ENCODE measurements at places on chromosomes 4 and X. TPM values are rescaled to one million over a fixed set of nuclear protein-coding genes. Genes with fewer than 3 reads are reported as not detected.

Gene GASK1B
- 0.70 TPM for total RNA-seq

Gene FRAS1
- not detected for total RNA-seq

Gene TAF7L
- not detected for total RNA-seq

Gene MAP9
- total RNA-seq, result 5.8 TPM

Gene STBD1
- total RNA-seq, result 3.8 TPM

Gene MAGEA4
- not detected for total RNA-seq

Gene CT45A10
- not detected for total RNA-seq

Gene ADH1B
- total RNA-seq, result not detected

Gene PAGE2
- not detected for total RNA-seq

Gene HELT
- total RNA-seq, result not detected

Gene ERCC6L
- total RNA-seq, result 0.15 TPM

GRCh38 chr4:15130441-15130840 is 128.2 kb downstream of the CPEB2 start:
- DNase-seq, result no peak
- H3K4me3 ChIP-seq, result no peak overlapping the region
- no peaks in the 10 kb centered on the region for H3K36me3 ChIP-seq
- H3K4me1 ChIP-seq, result no peaks in the 10 kb centered on the region

- H3K27ac ChIP-seq, result no peak overlapping the region
- no peak for DNase-seq
- H3K27me3 ChIP-seq, result no peaks in the 10 kb centered on the region
- H3K4me1 ChIP-seq, result peaks cover 76% of the 10 kb centered on the region
Measured at GRCh38 chr4:6182376-6183280, 17.7 kb downstream of the JAKMIP1 start.

GRCh38 chr4:125091-125771 is 930 bp downstream of the ZNF718 start:
- peak overlapping the region; percentile 69 for H3K27ac ChIP-seq
- no peaks in the 10 kb centered on the region for H3K27me3 ChIP-seq
- no peak for DNase-seq
- peak overlapping the region; percentile 71 for H3K4me3 ChIP-seq

GRCh38 chr4:89434364-89434988 is 126.9 kb upstream of the GPRIN3 start:
- H3K27ac ChIP-seq, result no peak overlapping the region
- H3K27me3 ChIP-seq, result no peaks in the 10 kb centered on the region
- peak; percentile 58 for DNase-seq
- peaks cover 16% of the 10 kb centered on the region for H3K4me1 ChIP-seq
- H3K4me3 ChIP-seq, result no peak overlapping the region

DNA sequence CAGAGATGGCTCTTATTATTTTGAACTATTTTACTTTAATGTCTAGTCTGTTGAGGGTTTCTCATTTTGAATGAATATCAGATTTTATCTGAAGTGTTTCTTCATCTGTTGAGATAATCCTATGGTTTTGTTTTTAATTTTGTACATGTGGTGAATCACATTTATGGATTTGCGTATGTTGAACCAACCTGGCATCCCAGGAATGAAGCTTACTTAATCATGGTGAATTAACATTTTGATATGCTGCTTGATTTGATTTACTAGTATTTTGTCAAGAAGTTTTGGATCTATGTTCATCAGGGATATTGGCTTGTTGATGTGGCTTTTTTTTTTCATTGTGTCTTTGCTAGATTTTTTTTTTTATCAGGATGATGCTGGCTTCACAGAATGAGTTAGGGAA is 2390.9 kb downstream of the PCDH7 start:
- H3K27me3 ChIP-seq, result no peaks in the 10 kb centered on the region
- no peaks in the 10 kb centered on the region for H3K4me1 ChIP-seq
- H3K27ac ChIP-seq, result no peak overlapping the region
- H3K4me3 ChIP-seq, result no peak overlapping the region

- no peak for DNase-seq
- no peaks in the 10 kb centered on the region for H3K27me3 ChIP-seq
- no peaks in the 10 kb centered on the region for H3K36me3 ChIP-seq
- no peak overlapping the region for H3K27ac ChIP-seq
Measured at GRCh38 chrX:13334491-13334890, 14.6 kb upstream of the ATXN3L start.

- H3K4me3 ChIP-seq, result no peak overlapping the region
- no peaks in the 10 kb centered on the region for H3K4me1 ChIP-seq
- DNase-seq, result no peak
- no peaks in the 10 kb centered on the region for H3K36me3 ChIP-seq
- no peaks in the 10 kb centered on the region for H3K27me3 ChIP-seq
- H3K27ac ChIP-seq, result no peak overlapping the region
Measured at GRCh38 chr4:168560184-168561180, 63.6 kb downstream of the PALLD start.

DNA sequence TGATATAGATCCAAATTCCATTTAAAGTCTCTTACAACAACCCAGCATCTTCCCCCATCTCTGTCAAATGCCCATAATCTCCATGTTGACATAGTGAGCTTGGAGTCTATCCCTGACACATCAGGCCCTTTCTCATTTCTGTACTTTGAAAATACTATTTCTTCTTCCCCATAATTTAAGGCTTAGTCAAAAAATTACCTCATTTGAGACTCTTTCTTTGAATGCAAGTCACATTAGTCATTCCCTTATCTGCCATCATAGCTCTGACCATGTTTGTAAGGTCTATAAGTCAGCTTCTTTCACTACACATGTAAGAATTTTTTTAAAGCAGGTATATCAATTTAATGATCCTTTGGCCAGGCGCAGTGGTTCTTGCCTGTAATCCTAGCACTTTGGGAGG is 99.9 kb downstream of the DDX60 start:
- no peak overlapping the region for H3K27ac ChIP-seq
- no peak overlapping the region for H3K4me3 ChIP-seq
- no peaks in the 10 kb centered on the region for H3K4me1 ChIP-seq
- DNase-seq, result no peak

DNA sequence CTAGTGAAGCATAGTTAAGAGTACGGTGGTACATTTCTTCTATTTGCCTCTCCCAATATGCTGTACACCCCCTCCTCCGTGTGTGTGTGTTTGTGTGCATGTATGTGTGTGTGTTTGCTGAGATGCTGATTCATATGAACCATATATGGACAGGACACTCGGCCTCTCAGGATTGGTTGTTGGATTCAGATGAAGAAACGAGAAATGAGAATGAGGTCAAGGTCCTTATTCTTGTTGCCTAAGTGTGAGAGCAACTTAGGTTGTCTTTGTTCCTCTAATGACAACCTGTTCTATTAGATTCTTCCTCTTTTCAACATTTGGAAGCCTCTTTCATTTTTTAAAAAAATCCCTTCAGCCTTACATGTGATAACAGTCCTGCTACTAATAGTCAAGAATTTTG is 1387.6 kb downstream of the STIM2 start:
- no peaks in the 10 kb centered on the region for H3K27me3 ChIP-seq
- no peaks in the 10 kb centered on the region for H3K36me3 ChIP-seq
- H3K4me1 ChIP-seq, result no peaks in the 10 kb centered on the region
- no peak for DNase-seq

DNA sequence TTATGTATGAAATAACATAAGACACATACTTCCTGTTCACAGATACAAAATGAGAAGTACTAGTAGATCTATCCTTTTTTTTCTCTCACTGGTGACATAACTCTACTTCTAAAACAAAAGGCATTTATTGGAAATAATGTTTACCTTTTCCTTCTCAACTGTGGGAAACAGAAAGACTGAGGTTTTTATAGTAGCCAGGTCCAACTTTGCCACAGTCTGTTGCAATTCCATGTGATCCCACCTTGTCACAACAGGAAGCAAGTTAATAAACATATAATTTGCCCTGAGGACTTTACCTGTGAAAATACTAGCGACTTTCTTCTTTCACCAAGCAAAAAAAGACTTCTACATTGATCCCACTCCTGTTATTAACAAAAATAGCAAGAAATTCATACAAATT is 475.8 kb downstream of the PDGFC start:
- no peak for DNase-seq
- no peaks in the 10 kb centered on the region for H3K27me3 ChIP-seq
- no peaks in the 10 kb centered on the region for H3K36me3 ChIP-seq
- H3K4me3 ChIP-seq, result no peak overlapping the region
- H3K27ac ChIP-seq, result no peak overlapping the region
